Cardiac septum (tissue), 1 donor: ENCODE measurements at places on chromosomes 5 and 9. TPM values are rescaled to one million over a fixed set of nuclear protein-coding genes. Genes with fewer than 3 reads are reported as not detected.
A peak's percentile ranks its signal among the peaks of the same experiment; 100 is the strongest.

- DNase-seq, result no peak
These were observed 385.9 kb downstream of the KDM4C start for GRCh38 chr9:7143645-7144200.

IL7R gene
- total RNA-seq, result 0.92 TPM

SLC36A3 gene
- total RNA-seq, result not detected

TMEM174 gene
- not detected for total RNA-seq

GRCh38 chr5:67259548-67260215, 63.1 kb upstream of the CD180 start:
- no peak for DNase-seq

GRCh38 chr9:95313010-95313498, 4.5 kb downstream of the FANCC start:
- no peak for DNase-seq

F2RL1 gene
- 3.7 TPM for total RNA-seq

DNA sequence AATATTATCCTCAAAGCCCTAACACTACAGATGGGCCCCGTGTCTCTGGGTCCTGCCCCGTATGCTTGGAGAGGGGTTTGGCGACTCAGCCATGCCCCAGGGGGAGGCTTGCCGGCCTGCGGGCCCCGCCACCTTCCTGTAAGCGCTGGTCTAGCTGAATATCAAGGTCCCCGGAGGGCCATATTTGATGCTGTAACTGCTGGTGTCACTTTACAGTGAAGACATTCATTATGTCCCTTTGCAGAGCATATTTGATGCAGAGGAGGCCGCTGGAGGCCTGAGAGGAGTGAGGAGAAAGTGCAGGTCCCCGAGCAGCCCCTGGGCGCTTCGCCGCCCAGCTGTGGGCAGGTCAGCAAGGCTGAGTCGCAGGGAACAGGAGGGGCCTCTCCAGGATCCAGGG, 16.8 kb downstream of the IRX4 start:
- DNase-seq, result no peak

GRCh38 chr5:113172231-113172826, 195.7 kb downstream of the DCP2 start:
- no peak for DNase-seq

EMB gene
- 7.8 TPM for total RNA-seq

GRCh38 chr9:138098116-138098907, 220.7 kb downstream of the CACNA1B start:
- DNase-seq, result peak; percentile 47

GRCh38 chr9:104608336-104608735, 2.9 kb upstream of the OR13C2 start:
- no peak for DNase-seq

- DNase-seq, result no peak
These were observed 2.7 kb downstream of the DAB2 start for GRCh38 chr5:39422036-39422606.

DNA sequence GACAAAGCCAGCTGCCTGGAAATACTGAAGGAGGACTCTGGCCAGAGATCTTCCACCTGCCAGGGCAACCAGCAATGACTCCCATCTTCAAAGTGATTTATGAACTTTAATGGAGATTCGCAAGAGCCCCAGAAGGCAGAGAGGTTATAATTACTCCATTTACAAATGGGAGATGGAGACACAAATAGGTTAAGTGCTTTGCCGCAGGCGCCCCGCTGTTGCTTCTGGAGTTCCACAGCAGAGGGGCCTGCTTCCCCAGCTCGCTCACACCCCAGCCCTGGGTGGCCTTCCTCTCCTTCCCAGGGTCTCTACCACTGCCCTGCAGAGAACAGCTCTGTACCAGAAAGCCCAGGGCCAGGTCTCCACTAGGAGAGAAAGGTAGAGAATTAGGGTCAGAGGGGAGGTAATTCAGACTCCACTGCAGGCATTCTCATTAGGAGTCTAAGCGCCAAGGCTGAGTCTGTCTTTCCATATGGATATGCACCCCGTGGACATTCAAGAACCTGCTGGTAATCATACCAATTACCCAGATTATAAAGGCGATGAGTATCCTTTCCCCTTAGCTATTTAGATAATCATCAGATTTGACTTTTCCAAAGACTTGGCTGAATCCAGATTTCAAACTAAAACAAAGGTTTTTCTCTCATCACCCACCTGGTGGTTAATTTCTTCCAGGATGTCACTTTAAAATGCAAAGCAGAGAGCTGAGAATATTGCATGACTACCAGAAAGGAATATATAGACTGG, 157.6 kb upstream of the TUT7 start:
- DNase-seq, result no peak

RMRP gene
- total RNA-seq, result 10,677 TPM

DNA sequence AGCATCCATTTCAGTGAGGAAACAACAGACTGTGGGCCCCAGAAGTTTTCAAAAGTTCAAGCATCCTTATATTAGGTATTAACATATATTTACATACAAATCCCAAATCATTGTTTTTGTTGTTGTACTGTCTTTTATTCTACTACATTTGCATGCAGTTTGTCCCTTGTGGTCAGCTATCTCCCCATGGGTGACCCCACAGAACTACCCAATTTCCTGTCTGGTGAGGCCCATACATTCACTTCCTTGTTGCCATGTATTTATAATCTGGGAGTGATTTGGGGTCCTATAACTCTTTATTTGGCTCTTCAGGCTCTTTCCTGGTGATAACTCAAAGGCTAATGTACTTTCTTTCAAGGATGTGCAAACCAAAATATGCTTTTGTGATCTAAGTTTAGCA, 3.3 kb upstream of the CD180 start:
- no peak for DNase-seq

DNA sequence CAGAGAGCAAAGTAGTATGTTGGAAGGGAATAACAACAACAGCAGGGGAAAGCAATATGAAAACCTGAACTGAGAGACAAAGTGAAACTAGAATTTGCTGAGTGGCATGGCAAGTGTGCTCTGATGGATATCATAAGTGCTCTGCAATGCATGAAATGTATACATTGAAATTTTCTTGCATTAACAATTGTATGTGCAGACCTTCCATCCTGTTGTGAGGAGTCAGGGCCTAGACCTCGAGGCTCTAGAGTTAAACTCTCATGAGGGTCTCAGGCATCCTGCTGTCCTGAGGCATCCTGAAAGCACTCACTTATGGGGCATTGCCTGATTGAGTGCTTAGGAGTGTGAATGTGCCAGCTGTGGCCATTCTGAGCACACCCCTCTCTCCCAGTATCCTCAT, 1.1 kb downstream of the ECM2 start:
- no peak for DNase-seq

GRCh38 chr5:154577416-154577815, 99.4 kb upstream of the HAND1 start:
- DNase-seq, result no peak

DNA sequence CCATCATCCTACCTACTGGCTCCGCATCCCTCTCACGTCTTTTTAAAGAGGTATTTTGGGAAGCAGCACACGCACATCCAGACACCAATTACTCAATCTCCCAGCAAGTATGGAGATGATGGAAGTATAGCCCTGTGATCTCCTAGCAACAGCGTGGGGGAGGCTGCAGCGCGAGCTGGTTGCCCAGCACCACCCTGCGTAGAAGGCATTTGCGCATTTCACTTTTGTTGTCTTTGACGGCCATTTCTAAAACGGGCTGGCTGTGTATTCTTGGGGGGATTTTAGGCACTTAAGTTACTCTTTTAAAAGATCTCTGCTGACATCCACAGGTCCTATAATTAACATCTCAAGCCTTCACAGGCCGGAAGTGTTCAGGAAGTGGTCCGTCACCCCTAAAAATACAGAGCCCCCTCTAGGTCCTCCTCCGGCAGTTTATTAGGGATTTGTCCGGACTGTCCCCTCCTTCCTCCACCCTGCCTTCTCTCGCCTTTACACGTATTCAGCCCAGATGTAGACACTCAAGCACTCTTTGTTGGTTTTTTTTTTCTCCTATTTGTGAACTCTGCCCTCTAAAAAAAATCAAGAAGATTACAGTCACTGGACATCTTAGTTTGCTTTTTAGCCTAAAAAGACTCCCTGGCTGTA, 371.4 kb downstream of the NTRK2 start:
- DNase-seq, result no peak

GRCh38 chr5:139462586-139463276, at the start of gene ECSCR:
Gene ECSCR (minus strand): TSS chr5:139462743. CDS start chr5:139462670, 73 bp downstream.
- no peak for DNase-seq

DNA sequence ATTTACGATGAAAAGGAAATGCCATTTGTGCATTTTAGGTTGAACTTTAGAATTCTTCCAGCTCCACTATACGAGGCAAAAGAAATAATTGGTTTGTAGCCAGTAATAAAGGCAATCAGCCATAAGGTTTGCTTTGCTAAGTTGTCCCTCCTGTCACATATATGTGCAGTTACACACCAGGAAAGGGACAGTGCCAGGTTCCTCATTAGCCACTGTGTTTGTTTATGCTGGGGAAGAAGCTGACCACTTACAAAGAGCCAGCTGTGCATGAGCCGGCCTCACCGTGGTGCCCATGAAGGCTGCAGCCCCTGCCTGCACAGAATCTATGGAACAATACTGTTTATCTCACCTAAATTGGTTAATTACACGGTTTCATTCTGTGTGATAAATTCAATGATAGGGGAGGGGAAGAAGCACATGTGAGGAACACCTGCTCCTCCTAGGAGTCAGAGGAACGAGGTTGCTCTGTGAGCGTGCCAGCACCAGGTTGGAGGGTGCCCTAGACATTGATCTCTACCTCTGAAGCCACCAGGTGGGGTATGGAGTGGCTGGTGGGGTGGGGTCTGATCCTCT, 173.8 kb upstream of the DAP start:
- no peak for DNase-seq

DNA sequence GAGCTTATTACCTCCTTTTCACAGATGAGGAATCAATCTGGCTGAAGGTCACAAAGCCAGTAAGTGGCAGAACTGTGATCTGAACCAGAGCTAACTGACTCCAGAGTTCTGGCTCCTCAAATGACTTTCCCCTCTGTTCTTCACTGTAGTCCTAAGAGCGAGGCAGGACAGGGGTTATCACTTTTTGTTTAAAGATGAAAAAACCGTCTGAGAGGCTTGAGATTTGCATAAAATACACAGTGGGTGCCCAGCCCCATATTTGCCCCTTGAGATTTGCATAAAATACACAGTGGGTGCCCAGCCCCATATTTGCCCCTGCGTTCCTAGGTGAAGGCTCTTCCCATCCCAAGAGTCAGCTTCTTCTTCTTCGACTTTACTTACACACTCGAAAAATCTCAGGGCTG, 667 bp downstream of the FBXO10 start:
- DNase-seq, result no peak

DNA sequence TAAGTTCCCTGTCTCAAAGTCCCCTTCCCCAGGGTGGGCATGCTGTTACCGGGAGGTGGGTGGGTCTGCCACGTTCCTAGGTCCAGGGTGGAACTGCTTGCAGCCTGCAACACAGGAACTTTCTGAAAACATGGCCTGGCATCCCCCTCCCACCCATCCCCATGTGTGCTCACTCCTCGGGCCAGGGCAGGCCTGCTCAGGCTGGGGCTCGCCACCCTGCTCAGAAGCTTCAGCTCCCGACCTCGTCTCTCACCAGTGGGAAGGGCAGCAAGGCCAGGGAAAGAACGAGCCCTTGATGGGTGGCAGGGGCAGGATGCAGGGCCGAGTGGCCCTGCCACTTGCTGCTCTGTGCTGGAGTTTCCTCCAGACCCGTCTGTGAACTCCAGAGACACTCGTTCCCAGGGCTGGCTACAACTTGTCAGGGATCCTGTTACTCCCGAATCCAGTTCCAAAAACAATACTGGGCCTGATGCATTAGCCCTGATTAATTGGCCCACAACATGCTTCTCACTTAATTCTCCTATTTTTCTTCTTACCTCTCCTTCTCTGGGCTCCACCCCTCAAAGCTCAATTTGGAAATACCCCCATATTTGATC, 197.3 kb downstream of the SLIT3 start:
- DNase-seq, result no peak

MOB3B gene
- total RNA-seq, result 0.51 TPM

DNA sequence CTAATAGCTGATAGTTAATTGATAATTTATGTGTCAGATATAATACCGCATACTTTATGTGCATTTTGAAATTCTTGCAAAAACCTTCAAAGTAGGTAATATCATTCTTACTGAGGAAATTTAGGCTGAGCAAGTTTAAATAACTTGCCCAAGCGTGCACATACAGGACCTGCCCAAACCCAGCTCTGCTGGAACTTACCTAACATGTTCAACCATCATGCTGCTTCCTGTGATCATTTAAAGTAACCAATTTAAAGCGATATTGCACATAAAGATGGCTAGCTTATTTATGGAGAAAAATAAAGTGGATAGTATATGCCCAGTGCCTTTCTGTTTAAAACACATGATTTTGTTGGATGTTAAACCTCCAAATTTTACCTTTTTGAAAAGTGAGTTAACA, 4.3 kb downstream of the FAM174A start:
- no peak for DNase-seq

- no peak for DNase-seq
These were observed 174.9 kb upstream of the DMAC1 start for GRCh38 chr9:7974335-7974960.

DNA sequence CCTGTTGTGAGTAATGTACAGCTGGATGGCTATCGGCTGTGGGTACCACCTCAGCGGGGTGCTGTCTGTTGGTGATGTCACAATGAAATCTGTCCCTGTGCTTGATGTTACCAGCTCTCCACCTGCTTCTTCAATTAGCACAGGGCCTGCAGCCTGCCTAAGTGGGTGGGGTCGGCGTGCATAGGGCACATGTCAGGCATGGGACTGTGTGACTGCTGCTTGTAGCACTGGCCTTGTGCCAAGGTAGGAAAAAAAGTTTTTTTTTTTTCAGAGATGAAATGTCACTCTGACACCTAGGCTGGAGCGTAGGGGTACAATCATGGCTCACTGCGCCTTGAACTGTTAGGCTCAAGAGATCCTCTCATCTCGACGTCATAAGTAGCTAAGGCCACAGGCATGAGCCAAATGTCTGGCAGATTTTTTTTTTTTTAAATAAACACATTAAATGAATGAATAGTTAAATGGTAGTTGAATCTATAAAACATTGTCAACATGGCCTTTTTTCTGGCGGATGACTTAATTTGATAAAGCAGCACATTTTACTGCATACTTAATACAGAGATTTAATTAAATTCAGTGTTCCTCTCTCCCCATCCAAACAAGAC, 222.5 kb downstream of the NXNL2 start:
- no peak for DNase-seq
